PC-3 (cell line): ENCODE measurements at places on chromosomes 4 and X. TPM values are rescaled to one million over a fixed set of nuclear protein-coding genes. Genes with fewer than 3 reads are reported as not detected.

LDB2 gene
- 0.29 TPM in 1 of 2 replicates, not detected in the other for total RNA-seq

SRPX2 gene
- 12.2 and 19.3 TPM in 2 replicates for total RNA-seq

HCFC1 gene
- 66.9 and 94.0 TPM in 2 replicates for total RNA-seq

SPANXN3 gene
- not detected in 2 replicates for total RNA-seq

CHIC1 gene
- total RNA-seq: 2.4 and 3.8 TPM in 2 replicates

HMX1 gene
- not detected in 2 replicates for total RNA-seq

GYPE gene
- not detected in 2 replicates for total RNA-seq

TBX22 gene
- total RNA-seq: not detected in 2 replicates

XAGE1A gene
- not detected in 2 replicates for total RNA-seq

CSAG1 gene
- not detected in 2 replicates for total RNA-seq

GAGE13 gene
- total RNA-seq: not detected in 2 replicates

CXCL5 gene
- total RNA-seq: 0.55 and 1.0 TPM in 2 replicates

STARD8 gene
- 0.69 and 0.91 TPM in 2 replicates for total RNA-seq

HPGD gene
- total RNA-seq: 32.3 and 33.5 TPM in 2 replicates

LIMCH1 gene
- total RNA-seq: 19.7 and 27.1 TPM in 2 replicates

MAGIX gene
- total RNA-seq: 9.3 and 12.5 TPM in 2 replicates

PNMA6F gene
- not detected in 2 replicates for total RNA-seq

ATP1B4 gene
- not detected in 2 replicates for total RNA-seq

TCEAL9 gene
- 23.0 and 46.8 TPM in 2 replicates for total RNA-seq

PDHA2 gene
- not detected in 2 replicates for total RNA-seq

SYTL5 gene
- total RNA-seq: 0.04 and 0.17 TPM in 2 replicates

CXCL3 gene
- total RNA-seq: 25.1 and 28.9 TPM in 2 replicates

GLRA2 gene
- not detected in 2 replicates for total RNA-seq

MAGEA2B gene
- total RNA-seq: not detected in 2 replicates

OPHN1 gene
- 6.0 and 8.6 TPM in 2 replicates for total RNA-seq

NWD2 gene
- under 0.01 and 0.06 TPM in 2 replicates for total RNA-seq

GPR50 gene
- total RNA-seq: not detected in 2 replicates

ASB5 gene
- total RNA-seq: not detected in 2 replicates

CCDC158 gene
- not detected in 2 replicates for total RNA-seq

DMD gene
- total RNA-seq: not detected in 2 replicates

SLITRK2 gene
- total RNA-seq: 0.07 TPM in 1 of 2 replicates, not detected in the other

CT45A1 gene
- total RNA-seq: not detected in 2 replicates

IBSP gene
- total RNA-seq: not detected in 2 replicates

GAGE2A gene
- total RNA-seq: not detected in 2 replicates

GPAT3 gene
- 22.5 and 34.2 TPM in 2 replicates for total RNA-seq
